Activated CD8-positive, alpha-beta memory T cell treated with anti-CD3 and anti-CD28 coated beads, Interleukin-2, amount 10 ng/mL, durations not matched to agents 7 days and 5 days (primary cell): ENCODE measurements at places on chromosomes 12 and 14.
A peak's percentile ranks its signal among the peaks of the same experiment; 100 is the strongest.

DNA sequence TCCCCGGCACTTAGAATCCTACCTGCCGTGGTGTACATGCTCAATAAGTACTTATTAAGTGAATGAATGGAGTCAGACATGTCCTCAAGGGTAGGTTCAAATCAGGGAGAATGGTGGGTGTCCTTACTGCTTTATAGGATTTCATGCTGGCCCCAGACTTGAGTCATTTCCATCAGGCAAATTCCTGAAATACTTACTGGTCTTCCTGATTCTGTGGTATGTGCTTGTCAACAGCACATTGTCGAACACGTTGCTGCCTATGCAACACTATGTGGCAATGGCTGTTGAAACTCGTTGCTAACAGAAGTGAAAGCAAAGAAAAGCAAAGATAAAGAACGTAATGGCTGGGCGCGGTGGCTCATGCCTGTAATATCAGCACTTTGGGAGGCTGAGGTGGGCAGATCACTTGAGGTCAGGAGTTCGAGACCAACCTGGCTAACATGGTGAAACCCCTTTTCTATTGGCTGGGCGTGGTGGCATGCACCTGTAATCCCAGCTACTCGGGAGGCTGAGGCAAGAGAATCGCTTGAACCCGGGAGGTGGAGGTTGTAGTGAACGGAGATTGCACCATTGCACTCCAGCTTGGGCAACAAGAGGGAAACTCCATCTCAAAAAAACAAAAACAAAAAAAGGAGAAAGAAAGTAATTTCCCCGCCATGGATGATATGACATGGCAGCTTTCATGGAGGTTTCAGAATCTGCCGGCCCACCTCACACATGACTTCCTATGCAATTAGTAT, 214.9 kb downstream of the ZFP36L1 start:
- no peaks in the 10 kb centered on the region for H3K4me1 ChIP-seq
- H3K27ac ChIP-seq, result no peak overlapping the region
- H3K27me3 ChIP-seq, result no peaks in the 10 kb centered on the region
- no peak for DNase-seq
- no peak overlapping the region for H3K4me3 ChIP-seq

DNA sequence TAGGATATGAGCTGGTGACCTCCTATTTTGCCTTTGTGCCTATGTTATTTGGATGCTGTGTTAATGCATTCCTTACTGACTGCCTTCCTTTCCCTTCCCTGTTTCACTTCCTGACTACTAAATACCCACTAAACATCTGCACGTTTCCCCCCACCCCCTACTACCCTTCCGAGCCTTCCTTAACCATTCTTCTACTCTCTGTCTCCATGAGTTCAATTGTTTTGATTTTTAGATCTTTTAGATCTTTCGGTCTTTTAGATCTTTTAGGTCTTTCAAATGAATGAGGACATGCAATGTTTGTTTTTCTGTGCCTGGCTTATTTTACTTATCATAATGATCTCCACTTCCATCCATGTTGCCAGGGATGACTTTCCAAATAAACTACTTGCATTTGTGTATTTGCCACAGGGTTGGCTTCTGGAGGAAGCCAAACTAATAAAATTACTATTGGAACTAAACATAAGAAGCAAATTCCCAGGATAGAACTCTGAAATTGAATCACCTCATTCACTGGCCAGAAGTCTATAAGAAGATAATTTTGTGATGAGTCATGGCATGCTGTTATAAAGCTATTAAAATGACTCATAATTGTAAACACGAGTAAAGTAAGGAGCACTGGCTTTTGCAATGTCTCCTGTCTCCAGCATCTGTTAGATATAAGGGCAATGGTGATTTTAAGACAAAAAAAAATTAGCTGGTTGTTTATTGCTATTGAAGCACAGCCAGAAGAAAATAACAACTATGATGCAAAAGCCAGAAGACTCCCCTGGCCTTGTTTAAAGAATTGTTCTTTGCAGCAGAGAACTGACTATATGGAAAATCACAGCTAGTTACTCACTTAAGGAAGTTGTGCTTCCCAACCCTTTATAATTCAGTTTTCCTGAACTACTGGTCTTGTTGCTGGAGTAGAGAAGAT, 586.3 kb downstream of the LRFN5 start:
- no peak for DNase-seq
- H3K27ac ChIP-seq, result no peak overlapping the region
- H3K4me1 ChIP-seq, result no peaks in the 10 kb centered on the region
- H3K36me3 ChIP-seq, result no peaks in the 10 kb centered on the region

DNA sequence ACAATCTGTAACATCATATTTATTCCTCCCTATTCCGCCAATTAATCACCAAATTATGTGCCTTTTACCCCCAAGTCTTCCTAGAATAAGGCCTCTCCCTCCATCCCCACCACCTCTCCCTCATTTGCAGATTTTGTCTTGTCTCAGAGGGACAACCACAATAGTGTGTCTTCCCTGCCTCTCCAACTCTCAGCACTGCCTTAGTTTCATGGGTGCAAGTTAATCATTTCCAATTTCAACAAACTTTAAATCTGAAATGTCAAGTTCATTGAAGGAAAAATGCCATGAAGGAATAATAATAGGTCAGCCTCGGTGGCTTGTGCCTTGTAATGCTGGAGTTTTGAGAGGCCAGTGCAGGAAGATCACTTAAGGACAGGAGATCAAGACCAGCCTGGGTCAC, 31.6 kb downstream of the RXYLT1 start:
- no peak for DNase-seq
- no peaks in the 10 kb centered on the region for H3K27me3 ChIP-seq
- H3K4me1 ChIP-seq, result peaks cover 31% of the 10 kb centered on the region
- no peak overlapping the region for H3K4me3 ChIP-seq
- no peak overlapping the region for H3K27ac ChIP-seq

- DNase-seq, result no peak
- peaks cover 8% of the 10 kb centered on the region for H3K27me3 ChIP-seq
- H3K36me3 ChIP-seq, result no peaks in the 10 kb centered on the region
- no peak overlapping the region for H3K4me3 ChIP-seq
Measured at GRCh38 chr14:74333909-74334308, 14.4 kb upstream of the VRTN start.

DNA sequence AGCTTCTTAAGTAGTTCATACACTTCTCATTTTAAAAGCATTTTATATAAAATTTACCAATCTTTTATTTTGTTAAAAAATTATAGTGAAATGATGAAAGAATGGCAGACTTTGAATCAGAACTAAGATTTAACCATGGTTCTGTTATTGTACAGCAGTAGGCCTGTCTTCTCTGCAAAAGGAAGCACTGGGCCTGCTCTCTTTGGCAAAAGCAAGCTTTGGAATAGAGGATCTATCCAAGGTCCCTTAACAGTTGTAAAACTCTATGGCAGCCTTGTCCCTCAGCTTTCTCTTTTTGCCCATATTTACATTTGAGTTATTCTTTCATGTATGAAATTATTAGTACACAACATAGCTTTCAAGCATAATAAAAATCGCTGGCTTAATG, 82.8 kb downstream of the PLEKHG7 start:
- H3K27ac ChIP-seq, result no peak overlapping the region
- peaks cover 10% of the 10 kb centered on the region for H3K36me3 ChIP-seq
- no peak overlapping the region for H3K4me3 ChIP-seq
- H3K27me3 ChIP-seq, result no peaks in the 10 kb centered on the region
- peaks cover 5% of the 10 kb centered on the region for H3K4me1 ChIP-seq
- no peak for DNase-seq

- H3K27ac ChIP-seq, result no peak overlapping the region
- DNase-seq, result peak; percentile 76
- peaks cover 15% of the 10 kb centered on the region for H3K27me3 ChIP-seq
- no peak overlapping the region for H3K4me3 ChIP-seq
- H3K36me3 ChIP-seq, result no peaks in the 10 kb centered on the region
- H3K4me1 ChIP-seq, result peaks cover 12% of the 10 kb centered on the region
Measured at GRCh38 chr14:80987235-80988032, 32.0 kb downstream of the TSHR start.

GRCh38 chr12:65313719-65314317, 35.3 kb downstream of the MSRB3 start:
- H3K4me3 ChIP-seq, result no peak overlapping the region
- H3K36me3 ChIP-seq, result no peaks in the 10 kb centered on the region
- H3K4me1 ChIP-seq, result no peaks in the 10 kb centered on the region
- H3K27me3 ChIP-seq, result peaks cover 21% of the 10 kb centered on the region
- H3K27ac ChIP-seq, result no peak overlapping the region

DNA sequence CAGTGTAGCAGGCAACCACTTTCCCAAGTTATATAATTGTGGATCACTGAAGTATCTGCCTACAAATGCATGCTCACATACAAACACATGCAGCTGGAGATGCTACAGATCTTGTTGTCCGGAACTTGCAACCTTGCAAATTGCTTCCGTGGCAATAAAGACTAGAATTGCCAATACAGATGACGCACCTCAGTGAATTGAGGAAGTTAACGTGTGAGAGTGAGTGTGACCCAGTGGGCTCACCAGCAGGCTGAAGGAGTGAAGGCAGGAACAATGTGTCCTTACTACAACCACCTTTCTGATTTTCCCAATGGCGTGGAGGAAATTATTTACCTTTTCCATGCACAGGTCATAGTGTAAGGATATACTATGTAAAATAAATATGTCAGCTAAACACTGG, 89.4 kb upstream of the GRIP1 start:
- no peak for DNase-seq
- peaks cover 24% of the 10 kb centered on the region for H3K4me1 ChIP-seq
- no peak overlapping the region for H3K27ac ChIP-seq
- H3K36me3 ChIP-seq, result peaks cover 2% of the 10 kb centered on the region
- peaks cover 56% of the 10 kb centered on the region for H3K27me3 ChIP-seq

DNA sequence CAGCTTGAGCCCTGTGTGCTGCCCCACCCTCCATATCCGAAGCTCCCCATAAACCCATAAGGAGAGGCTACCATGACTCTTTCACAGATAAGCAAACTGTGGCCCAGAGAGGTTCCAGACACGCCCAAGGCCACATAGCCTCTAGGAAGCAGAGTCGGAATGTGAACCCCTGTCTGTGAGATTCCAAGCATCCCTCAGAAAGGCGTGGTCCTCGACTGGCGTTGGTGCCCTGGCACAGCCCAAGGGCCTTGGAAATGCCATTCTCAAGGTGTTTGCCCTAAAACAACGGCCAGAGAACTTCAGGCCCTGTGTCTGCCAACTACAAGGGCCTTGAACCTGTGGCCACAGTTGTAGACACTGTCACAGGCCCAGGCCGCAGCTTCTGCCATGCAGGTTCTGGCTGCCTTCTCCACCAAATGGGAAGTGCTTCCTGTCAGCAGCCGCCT, 8.5 kb upstream of the DIO3 start:
- H3K4me1 ChIP-seq, result no peaks in the 10 kb centered on the region
- no peaks in the 10 kb centered on the region for H3K36me3 ChIP-seq
- no peaks in the 10 kb centered on the region for H3K27me3 ChIP-seq
- DNase-seq, result no peak

DNA sequence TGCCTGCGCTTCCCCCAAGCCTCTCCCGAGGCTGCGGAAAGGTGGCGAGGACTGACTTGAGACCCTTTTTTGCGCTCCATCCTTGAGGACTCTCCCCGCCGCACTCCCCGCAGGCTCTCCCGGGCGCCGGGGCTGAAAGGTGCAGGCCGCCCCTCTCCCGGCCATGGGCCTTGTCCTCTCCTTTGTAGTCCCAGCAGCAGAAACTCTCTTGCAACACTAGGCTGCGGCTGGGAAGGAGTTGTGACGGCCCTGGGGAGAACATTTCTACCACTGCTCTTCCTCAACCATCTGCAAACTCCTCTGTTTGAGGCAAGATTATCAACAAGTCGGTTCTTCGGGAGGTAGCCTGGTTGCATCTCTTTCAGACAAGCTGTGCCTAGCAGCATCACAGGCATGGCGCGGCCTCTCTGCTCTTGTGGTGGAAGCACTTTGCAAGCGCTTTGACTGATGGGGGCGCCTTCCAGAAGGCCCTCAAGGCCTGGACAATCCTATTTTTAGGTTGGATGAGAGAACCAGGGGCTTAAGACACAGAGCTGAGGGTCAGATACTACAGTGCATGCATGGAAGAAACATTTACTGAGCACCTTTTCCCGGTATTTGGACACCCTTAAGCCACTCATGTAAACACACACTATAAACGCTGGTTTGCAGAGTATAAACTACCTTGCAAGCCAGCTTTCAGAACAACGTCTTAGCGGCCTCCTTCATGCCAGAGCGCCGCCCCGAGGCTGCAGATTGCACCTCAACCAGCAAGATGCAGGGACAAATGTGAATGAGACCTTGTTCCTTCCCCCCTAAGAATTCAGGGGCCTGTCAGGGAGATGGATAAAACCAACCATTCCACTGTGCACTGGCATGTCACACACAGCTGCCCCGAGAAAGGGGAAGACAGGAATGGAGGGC, 1.2 kb upstream of the PRIMA1 start:
- no peak overlapping the region for H3K27ac ChIP-seq
- no peaks in the 10 kb centered on the region for H3K36me3 ChIP-seq
- no peak for DNase-seq
- peaks cover 71% of the 10 kb centered on the region for H3K27me3 ChIP-seq

DNA sequence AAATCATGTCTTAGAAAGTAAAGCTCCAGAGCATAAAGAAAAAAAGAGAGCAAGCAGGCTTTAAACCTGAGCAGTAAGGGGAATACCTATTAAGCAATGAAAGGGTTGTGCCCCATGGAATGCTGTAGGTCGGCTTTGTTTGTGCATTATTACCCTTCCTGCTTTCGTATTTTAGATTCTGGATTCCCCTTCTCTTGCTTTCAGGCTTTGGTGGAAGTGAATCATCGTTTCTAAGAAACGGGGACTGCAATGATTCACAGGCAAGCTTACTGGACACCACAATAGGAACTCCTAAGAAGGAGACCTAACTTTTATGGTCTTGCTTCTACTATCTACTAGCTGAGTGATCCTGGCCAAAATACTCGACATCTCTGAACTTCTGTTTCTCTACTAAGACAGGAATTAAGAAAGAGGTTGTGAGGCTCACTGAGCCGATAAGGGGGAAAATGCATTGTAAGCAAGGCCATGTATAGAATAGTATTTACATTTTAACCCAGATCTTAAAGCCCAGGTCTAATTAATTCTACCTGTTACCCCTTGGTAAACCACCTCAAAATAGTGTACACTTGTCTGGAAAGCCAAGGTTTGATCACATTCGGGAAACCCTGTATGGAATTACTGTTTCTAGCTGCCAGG, 1.2 kb upstream of the BMAL2 start:
- H3K27me3 ChIP-seq, result peaks cover 7% of the 10 kb centered on the region
- H3K4me1 ChIP-seq, result peaks cover 46% of the 10 kb centered on the region
- H3K27ac ChIP-seq, result peak overlapping the region; percentile 80
